ENCODE measurements at places on chromosomes 2 and 18.
A peak's percentile ranks its signal among the peaks of the same experiment; 100 is the strongest.

DNA sequence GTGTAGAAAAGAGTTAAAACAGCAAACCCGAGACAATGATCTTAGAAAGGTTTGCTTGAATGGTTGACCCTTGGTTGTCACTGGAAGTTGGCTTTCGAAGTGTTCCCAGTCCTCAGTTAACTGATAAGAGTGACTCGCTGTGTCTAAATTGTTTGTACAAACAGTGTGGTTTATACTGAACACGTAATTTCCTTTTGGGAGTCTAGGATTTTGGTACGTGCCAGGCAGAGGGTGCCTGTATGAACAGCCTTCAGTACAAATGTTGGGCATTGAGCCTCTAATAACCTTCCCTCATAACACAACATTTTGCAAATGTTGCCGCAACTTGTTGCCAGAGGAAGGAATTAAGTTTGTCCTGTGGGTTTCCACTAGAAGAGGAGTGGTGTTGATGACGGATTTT is 95.8 kb upstream of the DPP10 start:
- no peak for DNase-seq

- DNase-seq = no peak
Measured at GRCh38 chr2:184302506-184302905, 295.8 kb upstream of the ZNF804A start.

DNA sequence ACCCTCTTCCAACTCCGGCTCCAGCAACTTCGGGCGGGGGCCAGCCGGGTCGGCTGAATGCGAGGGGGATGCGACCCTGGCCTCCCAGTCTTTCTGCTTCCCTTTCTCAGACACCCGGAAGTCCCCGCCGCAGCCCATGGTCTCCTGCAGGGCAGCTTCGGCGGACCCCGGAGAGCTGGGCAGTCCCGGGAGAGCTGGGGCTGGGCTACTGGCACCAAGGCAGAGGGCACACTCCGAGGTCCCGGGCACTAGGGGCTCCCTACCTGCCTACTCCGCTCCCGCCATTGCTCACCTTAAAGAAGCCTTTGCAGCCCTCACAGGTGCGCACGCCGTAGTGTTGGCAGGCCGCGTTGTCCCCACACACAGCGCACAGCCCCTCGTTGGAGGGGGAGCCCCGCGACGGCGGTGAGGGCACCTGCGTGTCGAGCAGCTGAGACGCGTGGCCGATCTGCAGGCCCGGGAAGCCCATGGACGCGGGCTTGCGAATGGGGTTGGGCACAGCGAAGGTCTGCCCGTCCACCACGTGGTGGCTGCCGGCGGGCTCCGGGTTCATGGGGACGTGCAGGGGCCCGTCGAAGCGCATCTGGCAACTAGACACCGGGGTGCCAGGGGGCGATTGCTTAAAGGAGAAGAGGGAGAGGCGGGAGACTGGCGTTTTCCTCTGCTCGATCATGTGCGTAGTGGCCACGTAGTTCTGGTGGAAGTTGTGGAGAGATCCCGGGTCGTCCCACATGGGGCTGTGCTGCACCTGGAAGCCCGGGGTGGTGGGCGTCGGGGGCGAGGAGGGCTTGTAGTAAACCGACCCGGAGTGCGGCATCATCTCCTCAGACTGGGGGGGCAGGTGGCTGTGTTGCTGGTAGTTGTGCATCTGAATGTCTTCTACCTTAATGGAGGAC is 3.2 kb downstream of the NR4A2 start:
- DNase-seq = no peak

DNA sequence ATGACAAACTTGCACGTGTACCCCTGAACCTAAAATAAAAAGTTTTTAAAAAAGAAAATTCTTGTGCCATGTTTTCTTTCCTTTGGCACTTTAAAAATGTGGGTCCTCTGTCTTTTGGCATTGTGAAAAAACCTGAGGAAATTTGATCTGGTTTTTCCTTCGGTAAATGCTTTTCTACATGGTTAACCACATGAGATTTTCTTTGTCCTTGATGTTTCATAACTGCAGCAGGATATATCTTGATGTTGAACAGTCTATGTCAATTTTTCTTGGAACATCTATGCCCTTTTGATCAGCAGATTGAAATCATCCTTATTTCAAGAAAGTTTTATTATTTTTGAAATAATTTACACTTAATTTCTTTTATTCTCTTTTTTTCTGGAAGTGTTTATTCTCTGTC is 109.1 kb downstream of the TMEM17 start:
- no peak for DNase-seq

DNA sequence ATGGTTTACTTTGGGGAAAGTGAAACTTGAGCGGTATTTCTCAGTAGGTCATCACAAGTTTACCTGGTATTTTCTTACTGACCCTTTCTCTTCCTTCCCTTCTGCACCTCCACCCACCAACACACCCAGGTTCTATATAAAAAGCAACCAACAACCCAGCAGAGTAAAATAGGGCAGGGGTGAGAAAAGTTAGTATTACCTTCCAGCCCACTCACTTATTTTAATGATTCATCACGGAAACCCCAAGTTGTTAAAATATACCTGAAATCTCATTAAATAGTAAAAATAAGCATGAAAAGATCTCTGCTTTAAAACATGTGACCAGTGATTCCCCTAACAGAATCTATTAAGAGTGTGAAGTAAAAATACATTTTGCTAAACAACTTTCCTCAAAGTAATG is 306.1 kb downstream of the ZEB2 start:
- DNase-seq = no peak

GRCh38 chr2:201532686-201533304 is 81.3 kb downstream of the STRADB start:
- peak; percentile 26 for DNase-seq

DNA sequence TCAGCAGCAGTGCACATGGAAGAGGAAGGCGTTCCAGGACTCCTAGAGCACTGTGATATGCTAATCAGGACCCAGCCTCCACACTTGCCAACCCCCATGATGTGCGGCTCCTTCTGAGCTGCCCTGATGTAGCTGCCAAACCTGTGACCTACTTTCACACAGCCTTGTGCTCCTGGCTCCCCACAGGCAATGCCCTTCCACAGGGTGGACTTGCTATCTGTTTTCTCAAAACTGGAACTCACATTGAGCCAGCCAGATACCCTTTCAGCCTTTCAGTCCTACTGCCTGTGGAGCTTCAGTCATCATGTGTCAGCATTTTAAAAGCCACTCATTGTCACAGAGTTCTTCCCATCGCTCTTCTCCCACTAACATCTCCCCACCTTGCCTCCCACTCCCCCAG is 181.6 kb downstream of the AFF3 start:
- DNase-seq = no peak

DNA sequence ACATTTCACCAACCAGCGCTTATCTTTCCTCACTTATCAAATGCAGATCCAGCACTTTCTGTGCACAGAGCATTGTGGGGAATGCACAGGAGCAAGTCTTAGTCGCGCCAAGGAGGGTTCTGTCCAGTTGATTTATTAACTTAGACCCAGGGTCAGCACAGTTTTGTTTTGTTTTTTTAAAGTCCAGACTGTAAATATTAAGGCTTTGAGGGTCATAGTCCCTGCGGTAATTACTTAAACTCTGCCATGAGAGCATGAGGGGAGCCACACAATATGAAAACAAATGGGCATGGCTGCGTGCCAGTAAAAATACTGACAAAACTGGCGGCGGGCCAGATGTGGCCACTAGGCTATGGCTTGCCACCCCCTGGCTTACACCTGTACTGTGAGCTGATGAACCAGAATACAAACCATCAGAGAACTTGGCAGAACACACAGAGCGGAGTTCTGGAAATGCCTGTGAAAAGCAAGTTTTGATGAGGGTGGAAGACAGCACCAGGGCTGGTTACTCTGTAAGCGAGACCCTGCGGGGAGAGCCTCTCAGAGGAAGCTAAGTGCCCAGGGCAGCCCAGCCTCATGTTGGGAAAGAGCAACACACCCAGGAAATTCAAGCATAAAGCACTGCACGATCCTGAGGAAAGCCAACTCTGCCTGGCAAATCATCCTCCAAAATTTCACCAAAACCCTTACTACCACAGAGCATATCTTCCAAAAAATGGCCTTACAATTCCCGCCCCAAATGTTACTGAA is 43.6 kb downstream of the L3MBTL4 start:
- DNase-seq = no peak

DNA sequence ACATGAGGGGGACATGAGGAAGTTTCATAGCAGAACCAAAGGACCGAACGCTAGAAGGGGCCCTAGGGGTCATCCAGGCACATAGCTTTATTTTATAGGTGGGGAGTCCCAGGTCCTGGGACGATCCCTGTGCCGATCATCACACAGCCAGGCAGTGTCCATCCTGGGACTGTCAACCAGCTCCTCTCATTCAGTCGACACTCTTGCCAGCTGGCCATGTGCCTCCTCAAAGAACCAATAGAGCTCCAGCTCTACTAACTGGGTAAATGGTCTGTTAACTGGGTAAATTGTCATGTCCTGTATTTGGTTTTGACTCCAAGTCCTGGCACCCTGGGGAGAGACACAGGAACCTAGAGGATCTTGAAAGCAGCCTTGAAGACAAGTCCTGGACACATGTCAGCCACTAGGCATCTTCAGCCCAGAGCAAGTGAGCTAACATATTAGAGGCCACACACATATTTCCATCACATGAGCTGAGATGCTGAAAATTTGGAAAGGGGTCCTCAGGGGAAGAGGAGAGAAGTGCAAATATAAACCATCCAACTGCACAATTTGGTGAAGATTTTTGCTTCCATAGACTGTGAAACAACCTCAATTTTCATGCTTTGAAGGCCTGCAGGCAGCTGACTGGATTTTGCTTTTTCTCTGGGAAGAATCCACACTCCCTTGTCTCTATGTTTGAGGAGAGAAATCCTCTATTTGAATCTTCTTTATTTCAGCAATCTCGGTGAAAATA is 361.1 kb upstream of the SLC14A2 start:
- no peak for DNase-seq

- DNase-seq = no peak
Measured at GRCh38 chr2:62036761-62037250, 131.3 kb downstream of the COMMD1 start.

All from HTR-8/SVneo (cell line).